Diencephalon (tissue), 1 donor: ENCODE measurements at places on chromosomes 1 and 21. TPM values are rescaled to one million over a fixed set of nuclear protein-coding genes. Genes with fewer than 3 reads are reported as not detected.

ROR1 gene
- 2.3 TPM for total RNA-seq

BEST4 gene
- total RNA-seq, result 1.2 TPM

CFHR4 gene
- total RNA-seq, result 0.69 TPM

AUNIP gene
- 2.3 TPM for total RNA-seq

KCNJ9 gene
- total RNA-seq, result 18.5 TPM

AKR7A3 gene
- 2.1 TPM for total RNA-seq

YY1AP1 gene
- 496 TPM for total RNA-seq

DYNLT5 gene
- total RNA-seq, result 26.1 TPM

RNF186 gene
- total RNA-seq, result not detected

BSND gene
- not detected for total RNA-seq

RORC gene
- total RNA-seq, result 0.23 TPM

LCE3D gene
- not detected for total RNA-seq

FCN3 gene
- total RNA-seq, result not detected

ADAMTSL4 gene
- total RNA-seq, result 0.23 TPM

DDR2 gene
- 10.8 TPM for total RNA-seq

DDAH1 gene
- total RNA-seq, result 158 TPM

HOOK1 gene
- 19.6 TPM for total RNA-seq

PLA2G4A gene
- total RNA-seq, result 2.5 TPM

TAL1 gene
- total RNA-seq, result 5.8 TPM

STPG1 gene
- total RNA-seq, result 18.0 TPM

VHLL gene
- 0.69 TPM for total RNA-seq

JUN gene
- 69.9 TPM for total RNA-seq

OR6N1 gene
- not detected for total RNA-seq

PI4KB gene
- 35.3 TPM for total RNA-seq

NDC1 gene
- total RNA-seq, result 36.0 TPM

SMG7 gene
- total RNA-seq, result 38.1 TPM

VAMP3 gene
- 36.4 TPM for total RNA-seq

E2F2 gene
- 3.0 TPM for total RNA-seq

MTARC1 gene
- total RNA-seq, result 9.2 TPM

CHI3L2 gene
- total RNA-seq, result 0.92 TPM

PADI6 gene
- not detected for total RNA-seq

LCE1D gene
- total RNA-seq, result not detected

IL24 gene
- total RNA-seq, result not detected

ARHGAP29 gene
- 25.8 TPM for total RNA-seq
